ENCODE measurements at places on chromosomes 16 and 17.

GRCh38 chr17:17612085-17613022 is 20.8 kb upstream of the PEMT start:
- DNase-seq = no peak

DNA sequence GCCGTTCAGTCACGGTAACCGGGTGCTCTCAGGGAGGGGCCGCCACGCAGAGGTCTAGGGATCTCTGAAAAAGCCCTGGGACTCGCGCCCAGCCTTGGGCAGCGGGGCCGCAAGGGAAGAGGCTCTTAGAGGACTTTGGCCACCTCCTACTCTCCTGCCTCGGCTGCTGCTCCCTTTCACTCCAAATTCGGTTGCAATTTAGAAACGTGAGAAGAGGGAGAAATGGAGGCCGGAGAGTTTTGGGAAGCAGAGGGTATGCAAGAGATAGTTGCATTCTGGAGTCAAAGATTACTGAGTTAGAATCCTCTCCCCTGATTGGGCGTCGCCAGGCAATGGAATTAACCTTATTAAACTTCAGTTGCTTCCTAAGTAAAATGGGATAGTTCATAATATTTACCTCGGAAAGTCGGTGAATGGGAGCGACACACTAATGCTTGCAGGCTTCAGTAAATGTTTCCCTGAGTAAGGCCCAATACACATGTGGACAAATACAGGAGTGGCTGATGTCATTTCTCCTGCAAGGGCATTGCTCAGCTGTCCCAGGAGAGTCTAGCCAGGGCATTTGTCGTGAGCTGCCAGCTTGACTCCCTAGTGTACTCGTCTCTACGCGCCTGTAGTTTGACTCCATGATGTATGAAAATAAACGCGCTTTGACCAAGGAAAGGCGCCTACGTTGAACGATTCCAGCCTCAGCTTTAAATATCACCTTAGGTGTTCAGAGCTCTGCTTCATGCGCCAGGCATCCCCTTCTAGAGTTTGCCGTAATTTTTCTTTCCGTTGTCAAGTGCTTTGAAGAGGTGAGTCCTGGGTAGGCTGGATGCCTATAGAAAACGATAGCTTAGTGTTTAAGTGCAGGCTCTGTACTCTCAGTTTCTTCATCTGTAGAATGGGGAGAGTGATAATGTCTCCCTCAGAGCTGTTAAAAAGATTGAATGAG is 667 bp downstream of the OGFOD1 start:
- peak; percentile 15 for DNase-seq

GRCh38 chr16:25223964-25224363 is 7.2 kb downstream of the AQP8 start:
- no peak for DNase-seq

GRCh38 chr16:14372471-14372870 is 257.6 kb downstream of the PARN start:
- DNase-seq = no peak

DNA sequence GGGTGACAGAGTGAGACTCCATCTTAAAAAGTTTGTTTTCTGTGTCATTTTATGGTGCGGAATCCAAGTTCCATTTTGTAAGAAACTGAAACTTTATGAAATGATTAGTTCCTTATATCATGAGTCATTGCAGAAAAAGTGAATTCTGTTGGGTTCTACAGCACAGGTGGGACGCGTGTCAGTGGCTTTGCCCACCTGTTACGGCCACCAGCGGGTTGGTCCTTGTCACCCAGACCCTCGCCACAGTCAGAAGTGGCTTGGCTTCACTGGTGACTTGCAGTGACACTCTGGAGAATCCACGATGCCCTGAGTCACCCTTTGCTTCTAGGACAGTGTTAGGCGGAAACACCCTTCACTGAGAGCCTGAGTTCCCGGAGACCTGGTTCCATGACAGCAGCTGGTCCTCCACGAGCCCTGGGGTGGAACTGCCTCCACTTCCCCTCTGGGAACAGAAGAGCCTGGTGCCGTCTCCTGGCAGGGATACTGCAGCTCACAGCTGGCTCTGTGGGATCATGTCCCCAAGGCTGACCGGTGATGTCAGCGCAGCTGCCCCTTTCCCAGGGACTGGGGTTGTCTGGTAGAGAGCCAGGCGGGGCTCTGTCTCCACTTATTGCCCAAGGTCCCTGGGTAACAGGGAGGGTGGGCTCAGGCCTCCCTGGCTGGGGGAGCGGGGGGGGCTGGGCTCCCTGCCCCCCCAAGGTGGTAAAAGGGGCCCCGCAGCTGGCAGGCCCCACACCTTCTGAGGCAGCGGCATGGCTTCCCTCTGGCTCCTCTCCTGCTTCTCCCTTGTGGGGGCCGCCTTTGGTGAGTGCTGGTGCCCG is at the start of gene CTRB1:
TSS of gene CTRB1 (plus strand) at position 733 of the 821 bp plus-strand sequence. CDS start at position 753, 20 bp downstream.
- no peak for DNase-seq

DNA sequence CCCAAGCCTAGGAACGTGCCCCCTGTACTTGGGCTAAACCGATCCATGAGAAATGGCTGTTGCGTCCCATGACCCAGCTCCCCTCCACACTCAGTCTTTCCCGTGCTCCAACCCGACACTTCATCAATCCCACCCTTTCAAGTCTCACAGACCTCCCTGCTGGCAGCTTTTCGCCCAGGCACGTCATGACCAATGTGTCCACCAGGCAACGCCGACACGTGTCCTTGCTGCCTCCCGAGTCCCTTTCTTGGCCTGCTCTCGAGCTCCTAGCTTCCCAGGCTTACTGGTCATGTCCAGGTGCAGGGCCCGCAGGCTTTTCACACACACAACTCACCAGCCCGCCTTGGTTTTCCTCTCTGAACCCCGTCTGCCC is 12.2 kb downstream of the MNT start:
- no peak for DNase-seq

DNA sequence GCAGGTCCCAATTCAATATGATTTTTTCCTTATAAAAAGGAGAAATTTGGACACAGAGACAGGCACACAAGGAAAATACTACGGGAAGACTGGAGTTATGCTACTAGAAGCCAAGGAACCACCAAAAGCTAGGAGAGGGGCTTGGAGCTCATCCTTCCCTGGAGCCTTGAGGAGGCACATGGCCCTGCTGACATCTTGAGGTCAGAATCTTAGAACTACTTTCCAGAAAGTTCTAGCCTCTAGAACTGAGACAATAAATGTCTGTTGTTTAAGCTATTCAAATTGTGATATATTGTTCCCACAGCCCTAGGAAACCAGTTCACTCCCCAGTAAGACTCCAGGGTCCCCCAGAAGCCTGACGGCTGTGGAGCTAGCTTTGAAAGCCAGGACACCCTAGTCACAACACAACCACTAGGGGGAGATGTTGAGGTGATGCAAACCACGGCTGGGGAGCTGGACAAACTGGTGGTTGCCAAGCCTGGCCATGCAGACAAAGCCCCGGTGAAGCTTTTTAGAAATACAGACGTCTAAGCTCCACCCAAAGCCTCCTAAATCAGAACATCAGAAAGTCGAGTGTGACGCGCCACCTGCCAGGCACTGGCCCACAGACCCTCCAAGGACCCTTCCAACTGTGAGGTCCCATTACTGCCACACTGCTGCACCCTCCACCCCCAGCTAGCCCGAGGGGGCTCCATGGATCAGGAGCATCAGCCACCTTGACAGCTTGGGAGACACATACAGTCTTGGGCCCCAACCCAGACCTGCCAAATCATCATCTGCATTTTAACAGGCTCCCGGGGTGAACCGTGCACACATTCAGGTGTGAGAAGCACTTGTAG is 106.4 kb downstream of the SLC39A11 start:
- peak; percentile 63 for DNase-seq

DNA sequence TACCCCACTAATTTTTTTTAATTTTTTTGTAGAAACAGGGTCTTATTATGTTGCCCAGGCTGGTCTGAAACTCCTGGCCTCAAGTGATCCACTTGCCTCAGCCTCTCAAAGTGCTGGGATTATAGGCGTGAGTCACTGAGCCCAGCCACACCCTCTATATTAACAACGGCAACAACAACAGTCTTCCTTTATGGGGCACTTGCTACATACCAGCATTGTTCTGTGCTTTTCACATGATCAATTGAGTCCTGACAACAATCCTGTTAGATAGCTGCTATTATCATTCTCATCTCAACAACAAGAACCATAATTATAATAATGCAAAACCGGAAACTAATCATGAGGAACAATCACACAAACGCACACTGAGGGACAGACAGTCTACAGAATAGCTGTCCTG is 12.6 kb upstream of the ARL5C start:
- DNase-seq = no peak

DNA sequence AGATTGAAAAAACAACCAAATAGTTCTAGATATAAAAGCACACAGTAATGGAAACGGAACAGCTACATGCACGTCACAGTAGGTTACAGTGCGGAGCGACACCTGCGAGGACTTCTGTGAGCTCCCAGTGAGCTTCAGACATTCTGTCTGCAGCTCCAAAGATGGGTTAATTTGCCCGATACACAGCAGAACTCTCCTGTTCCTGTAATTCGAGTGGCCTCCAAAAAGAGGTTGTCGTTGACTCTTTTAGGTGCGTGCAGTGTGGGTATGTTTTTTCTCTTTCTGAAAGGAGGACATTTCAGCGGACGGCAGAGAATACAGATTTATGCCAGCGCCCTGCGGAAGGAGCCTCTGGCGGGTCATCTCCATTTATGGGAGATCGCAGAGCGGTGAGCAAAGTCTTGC is 2.9 kb downstream of the OR1F1 start:
- DNase-seq = no peak

GRCh38 chr17:49528966-49529365 is 33.9 kb downstream of the NGFR start:
- DNase-seq = peak; percentile 0

DNA sequence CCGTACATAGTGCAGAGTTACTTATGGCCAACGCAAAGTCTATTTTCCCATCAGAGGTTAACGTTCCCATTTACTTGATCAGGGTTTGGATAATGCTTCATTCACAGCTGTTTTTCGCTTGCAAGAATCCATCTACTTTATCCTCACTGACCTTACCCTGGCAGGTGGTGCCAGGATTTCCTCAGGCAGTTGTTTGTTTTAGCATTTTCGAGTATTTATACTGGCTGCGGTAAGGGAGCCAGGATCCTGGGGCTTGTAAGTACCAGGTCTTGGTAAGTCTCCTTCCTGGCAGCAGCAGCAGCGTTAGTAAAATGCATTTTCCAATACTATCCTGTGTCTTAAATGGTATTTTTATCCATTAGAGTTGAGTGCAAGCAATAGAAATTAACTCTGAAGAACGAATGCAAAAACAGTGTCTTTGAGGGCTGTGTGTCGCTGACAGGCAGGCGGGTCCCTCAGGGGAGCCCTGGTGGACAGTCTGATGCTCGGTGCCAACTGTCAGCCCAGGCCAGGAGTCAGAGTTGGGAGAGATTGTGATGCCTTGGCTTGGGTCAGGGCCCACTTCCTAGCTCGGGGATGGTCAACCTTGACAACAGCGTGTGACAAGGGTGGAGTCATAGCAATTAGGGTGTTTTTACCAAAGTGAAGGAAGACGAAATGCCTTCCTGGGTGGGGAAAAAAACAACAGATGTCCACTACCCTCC is 92.4 kb upstream of the HSBP1 start:
- DNase-seq = no peak

- DNase-seq = no peak
Measured at GRCh38 chr17:57569853-57570252, 175.2 kb downstream of the CCDC182 start.

- DNase-seq = no peak
Measured at GRCh38 chr17:64328036-64328858, 62.4 kb downstream of the PECAM1 start.

DNA sequence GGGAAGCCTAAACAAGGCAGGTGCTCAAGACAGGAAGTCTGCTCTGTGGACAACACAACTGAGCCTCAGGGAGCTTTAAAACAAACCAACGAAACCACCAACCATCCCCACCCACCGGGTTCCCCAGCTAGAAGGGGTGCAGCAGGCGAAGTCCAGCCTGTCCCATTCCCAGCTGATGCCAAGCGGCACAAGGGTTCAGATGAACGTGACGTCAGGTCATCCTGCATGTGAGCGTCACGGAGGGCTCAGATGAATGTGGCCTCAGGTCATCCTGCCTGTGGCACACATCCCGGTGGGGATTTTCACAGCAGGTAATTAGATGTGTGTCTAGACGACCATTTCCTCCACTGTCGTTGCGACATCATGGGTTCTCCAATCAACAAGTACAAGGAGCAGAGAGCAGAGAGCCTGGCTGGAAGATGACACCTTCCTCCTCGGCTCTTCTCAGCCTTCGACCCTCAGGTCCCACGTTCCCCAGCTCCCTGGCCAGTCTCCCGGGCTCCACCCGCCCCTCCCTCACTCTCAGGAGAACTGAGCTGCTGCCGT is 246.5 kb downstream of the FOXL1 start:
- DNase-seq = no peak

- peak; percentile 2 for DNase-seq
Measured at GRCh38 chr17:69869667-69870066, 205.4 kb upstream of the KCNJ16 start.

DNA sequence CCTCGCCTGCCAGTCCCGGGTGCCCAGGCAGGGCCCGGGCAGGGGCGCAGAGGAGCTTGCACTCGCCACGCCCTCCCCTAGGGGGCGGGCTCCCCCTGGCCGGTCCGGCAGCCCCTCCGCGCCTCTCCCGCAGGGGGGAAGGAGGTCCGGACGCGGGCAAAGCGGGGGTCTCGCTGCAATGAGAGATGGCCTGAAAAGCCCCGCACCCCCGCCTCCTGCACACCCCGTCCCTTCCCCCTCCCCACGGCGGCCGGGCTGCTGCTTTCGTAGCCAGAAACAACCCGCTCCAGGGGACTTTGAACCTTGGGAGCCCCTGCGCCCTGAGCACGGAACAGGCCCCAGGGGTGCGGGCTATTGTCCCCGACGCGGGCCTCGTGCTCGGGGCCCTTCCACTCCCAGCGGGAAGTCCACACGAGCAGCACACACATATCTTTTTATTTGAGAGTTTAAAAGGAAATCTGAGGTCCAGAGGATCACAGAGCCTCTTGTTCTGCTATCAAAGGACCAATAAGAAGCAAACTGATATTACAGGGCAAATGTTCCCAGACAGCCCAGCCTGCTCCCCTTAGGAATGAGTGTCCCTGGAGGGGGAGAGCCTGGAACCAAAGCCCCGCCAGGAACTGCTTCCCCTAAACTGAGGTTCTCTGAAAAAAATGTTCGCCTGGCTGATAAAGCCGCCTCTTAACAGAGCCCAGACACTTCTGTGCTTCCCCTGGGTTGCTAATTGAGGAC is 5.8 kb upstream of the CBX4 start:
- peak; percentile 88 for DNase-seq

DNA sequence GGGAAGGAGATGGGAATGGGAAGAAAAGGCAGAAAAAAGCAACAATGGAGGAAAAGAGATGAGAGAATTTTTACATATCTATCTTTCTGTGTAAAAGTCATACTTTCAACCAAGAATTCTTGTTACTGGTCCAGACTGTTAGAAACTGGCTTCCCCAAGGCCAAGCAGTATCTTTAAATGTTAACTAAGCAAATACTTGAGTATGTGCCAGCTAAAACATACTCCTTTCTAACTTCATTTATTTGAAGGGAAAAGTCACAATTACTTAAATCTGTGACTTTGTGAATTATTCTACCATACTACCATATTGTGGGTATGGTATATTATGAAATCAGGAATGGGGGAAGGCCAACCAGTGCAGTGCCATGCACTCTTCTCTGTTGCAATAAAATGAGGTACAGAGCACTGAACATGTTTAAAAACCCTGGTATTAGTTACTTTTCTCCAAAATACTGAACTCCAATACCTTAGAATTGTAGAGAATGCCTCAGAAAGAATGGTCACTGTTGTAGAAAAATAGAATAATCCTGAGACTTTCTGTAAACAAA is 92.3 kb upstream of the C17orf78 start:
- no peak for DNase-seq

GRCh38 chr16:8919934-8920462 is 37.8 kb downstream of the LITAFD start:
- no peak for DNase-seq

All from GM12891 (cell line).